Aortic smooth muscle cell (primary cell): ENCODE measurements at places on chromosomes 5 and 9. TPM values are rescaled to one million over a fixed set of nuclear protein-coding genes. Genes with fewer than 3 reads are reported as not detected.

Gene IL3
- total RNA-seq, result not detected in 2 replicates

Gene LTC4S
- 6.1 and 6.6 TPM in 2 replicates for total RNA-seq

Gene AK1
- total RNA-seq, result 75.6 and 90.4 TPM in 2 replicates

Gene SLCO4C1
- not detected in 2 replicates for total RNA-seq

Gene BNC2
- 11.9 and 12.3 TPM in 2 replicates for total RNA-seq

Gene ZFP37
- 1.2 and 1.8 TPM in 2 replicates for total RNA-seq

Gene MEIKIN
- 0.06 TPM in 1 of 2 replicates, not detected in the other for total RNA-seq

Gene GHR
- total RNA-seq, result 3.4 and 3.6 TPM in 2 replicates

Gene TMEM215
- not detected in 2 replicates for total RNA-seq

Gene CAMLG
- 31.2 and 35.9 TPM in 2 replicates for total RNA-seq

Gene PCSK1
- total RNA-seq, result 0.81 and 2.2 TPM in 2 replicates

Gene PTGES
- total RNA-seq, result 1.9 and 4.4 TPM in 2 replicates

Gene PCDHA9
- total RNA-seq, result under 0.01 and 0.06 TPM in 2 replicates

Gene LCN12
- total RNA-seq, result 0.26 and 0.37 TPM in 2 replicates

Gene CDX1
- 0.12 and 0.13 TPM in 2 replicates for total RNA-seq

Gene CD14
- total RNA-seq, result 1.6 and 2.4 TPM in 2 replicates

Gene MCC
- total RNA-seq, result 18.5 and 25.8 TPM in 2 replicates

Gene PCDHB9
- 0.40 and 0.44 TPM in 2 replicates for total RNA-seq

Gene PSAT1
- total RNA-seq, result 6.3 and 8.7 TPM in 2 replicates
